ENCODE measurements at places on chromosomes 7 and 10.

- no peak for DNase-seq
These were observed 4.8 kb downstream of the ADRB1 start for GRCh38 chr10:114048472-114048871.

GRCh38 chr10:48656914-48657305 lies 27.8 kb upstream of the WDFY4 start:
- no peak for DNase-seq

GRCh38 chr10:29757551-29758297 lies 123.0 kb upstream of the SVIL start:
- DNase-seq = no peak

- no peak for DNase-seq
These were observed 6.4 kb downstream of the HEPACAM2 start for GRCh38 chr7:93219868-93220267.

GRCh38 chr7:69204943-69205342 lies 393.3 kb upstream of the AUTS2 start:
- no peak for DNase-seq

DNA sequence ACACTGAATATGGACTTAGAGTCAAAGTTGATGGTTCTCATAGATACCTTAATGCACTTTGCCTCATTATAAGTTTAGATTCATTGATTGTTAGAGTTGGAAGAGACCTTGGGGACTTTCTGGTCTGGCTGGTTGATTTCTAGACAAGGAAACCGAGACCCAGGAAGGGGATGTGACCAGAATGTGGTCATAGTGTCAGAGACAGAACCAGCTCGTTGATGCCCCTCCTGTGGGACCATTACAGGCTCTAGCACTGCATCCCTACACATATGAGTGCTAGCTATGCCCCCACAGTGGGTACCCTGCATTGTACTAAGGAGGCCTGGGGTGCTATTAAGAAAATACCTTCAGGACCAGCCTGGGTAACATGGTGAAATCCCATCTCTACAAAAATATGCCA lies 306.6 kb downstream of the CAMK1D start:
- no peak for DNase-seq

DNA sequence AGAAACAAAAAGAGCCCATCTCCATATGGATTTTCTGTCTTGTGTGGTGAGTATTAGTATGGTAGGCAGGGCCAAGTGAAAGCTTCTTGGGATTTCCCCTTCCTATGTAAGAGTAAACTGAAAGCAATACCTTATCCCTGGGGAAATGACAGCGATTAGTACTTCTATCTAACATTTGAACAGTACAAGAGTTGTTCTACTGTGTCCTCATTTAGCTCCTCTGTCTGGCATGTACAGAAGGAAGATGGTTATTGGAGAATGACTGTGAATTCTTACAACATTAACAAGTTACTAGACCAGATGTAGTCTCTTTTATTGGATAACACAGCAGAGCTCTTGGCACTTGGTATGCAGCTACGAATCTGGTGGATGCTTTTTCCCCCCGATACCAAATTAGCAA lies 17.9 kb upstream of the TRIL start:
- DNase-seq = no peak

GRCh38 chr7:140501966-140502365 lies 22.7 kb upstream of the MKRN1 start:
- DNase-seq = no peak

- no peak for DNase-seq
These were observed 886.4 kb upstream of the LRRN3 start for GRCh38 chr7:110204527-110204926.

- no peak for DNase-seq
These were observed 528.8 kb upstream of the PCDH15 start for GRCh38 chr10:55329796-55330195.

DNA sequence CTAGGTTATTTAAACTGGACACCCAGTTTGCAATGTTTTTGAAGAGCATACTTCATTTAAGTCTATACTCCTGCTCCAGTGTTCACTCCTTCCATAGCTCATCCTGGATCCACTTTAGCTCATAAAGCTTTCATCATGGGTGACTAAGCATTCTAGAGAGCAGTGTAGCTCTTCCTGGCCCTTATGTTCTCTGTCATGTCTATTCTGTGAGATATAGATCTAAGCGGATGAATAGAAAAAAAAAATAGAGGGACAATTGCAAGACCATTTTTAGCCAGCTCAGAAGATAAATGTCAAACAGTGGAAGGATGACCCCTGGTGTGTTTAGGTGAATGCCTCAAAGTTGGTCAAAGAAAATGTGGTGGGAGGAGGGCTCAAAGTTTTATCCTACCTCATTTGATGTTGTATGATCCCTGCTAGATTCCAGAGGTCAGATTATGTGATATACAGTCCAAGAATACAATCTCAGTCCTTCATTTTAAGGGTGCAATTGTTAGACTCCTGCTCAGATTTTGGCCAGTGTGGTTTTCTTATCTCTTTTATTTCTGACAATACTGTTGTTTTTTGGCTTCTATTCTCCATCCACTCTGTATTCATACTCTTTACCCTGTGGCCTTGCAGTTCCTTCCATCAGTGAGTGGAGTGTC lies 7.5 kb upstream of the HECW1 start:
- no peak for DNase-seq

- no peak for DNase-seq
These were observed 18.6 kb downstream of the TAS2R41 start for GRCh38 chr7:143496263-143496662.

DNA sequence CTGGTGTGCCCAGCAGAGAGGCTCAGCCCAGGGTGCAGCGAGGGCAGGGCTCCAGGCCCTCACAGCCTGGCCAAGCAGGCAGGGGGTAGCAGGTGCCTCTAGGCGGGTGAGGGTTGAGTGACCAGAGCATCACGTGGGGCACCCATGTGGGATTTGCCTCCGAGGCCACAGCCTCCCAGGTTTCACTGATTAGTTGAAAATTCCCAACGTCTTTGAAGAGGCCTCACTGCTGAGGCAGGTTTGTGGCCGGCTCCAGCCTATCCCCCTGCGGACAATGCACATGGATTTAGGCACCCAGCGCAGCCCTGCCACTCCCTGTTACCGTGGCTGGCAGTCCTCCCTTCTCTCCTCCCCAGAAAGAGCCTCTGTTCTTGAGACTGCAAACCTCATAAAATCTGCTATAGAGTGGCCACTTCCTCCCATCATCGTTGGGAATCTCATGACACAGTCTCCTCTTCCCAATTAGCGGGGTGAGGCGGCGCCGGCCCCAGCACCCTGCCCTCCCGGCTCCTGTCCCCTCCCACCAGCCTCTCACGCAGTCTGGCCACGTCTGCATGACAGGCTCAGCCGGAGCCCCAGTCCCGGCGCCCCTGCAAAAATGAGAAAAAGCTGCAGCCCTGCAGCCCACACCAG lies 10.8 kb downstream of the MYL10 start:
- DNase-seq = no peak

DNA sequence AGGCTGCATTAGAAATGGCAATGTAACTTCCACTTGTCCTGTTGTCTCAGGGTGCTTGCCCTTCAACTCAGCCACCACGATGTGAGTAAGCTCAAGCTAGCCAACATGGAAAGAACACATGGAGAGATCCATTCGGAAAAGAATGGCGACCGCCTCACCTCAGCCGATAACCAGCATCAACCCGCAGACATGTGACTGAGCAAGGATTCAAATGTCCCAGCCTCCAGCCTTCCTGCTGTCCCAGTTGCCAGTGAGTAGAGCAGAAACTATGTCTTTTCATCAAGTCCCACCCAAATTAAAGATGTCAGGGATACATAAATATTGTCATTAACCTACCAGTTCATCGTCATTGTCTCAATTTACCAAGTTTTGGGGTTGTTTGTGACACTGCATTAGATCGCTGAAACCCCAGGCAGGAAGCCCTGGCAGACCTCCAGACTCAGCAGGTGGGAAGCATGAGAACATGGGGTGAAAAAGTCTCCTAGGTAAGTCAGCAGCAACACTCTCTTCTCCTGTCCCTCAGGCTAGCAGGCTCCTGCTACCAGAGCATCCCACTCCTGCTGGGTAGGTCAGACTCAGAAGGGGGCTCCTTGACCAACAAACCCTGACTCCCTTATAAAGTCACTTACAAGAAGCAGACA lies 67.0 kb downstream of the OSBPL3 start:
- no peak for DNase-seq

DNA sequence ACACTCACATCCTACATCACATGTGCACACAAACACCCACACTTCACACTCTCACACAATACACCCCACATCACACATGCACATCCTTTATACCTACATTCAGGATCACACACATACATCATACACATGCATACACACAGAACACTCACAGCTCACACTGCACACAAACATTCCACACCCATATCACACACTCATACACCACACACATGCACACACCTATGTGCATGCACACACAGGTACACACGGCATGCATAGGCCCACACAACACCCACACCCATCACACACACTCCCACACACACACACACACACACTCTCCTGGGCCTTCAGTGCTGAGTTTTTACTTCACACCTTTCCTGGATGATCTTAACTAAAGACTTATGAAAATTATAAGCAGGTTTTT lies 220.5 kb downstream of the DNAJB6 start:
- no peak for DNase-seq

DNA sequence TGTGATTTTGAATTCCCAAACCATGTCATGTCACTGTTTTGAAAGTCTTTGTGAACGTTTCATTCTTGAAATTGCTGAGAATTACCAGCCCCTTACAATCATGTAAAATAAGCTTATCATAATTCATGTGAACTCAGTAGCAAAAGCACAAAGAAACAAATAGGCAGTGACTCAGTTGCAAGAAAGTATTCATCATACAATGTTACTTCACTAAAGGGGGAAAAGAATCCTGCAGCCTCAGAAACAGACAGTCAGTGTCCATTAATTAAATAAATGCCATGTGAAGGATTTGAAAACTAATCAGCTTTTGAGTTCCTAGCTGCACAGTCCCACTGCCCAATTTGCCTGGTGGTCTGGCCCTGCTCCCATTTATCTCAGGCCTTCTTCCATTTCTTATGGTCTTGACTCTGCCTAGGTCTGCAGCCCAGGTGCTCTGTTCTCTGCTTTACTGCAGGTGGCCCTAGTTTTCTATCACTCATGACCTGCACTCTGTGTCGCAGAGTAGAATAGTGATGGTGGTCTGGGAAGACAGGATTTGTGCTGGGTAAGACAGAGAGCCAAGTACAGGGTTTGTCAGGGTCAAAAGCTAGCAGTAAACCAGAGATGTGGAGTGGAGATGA lies 99.7 kb downstream of the PLCE1 start:
- DNase-seq = no peak

DNA sequence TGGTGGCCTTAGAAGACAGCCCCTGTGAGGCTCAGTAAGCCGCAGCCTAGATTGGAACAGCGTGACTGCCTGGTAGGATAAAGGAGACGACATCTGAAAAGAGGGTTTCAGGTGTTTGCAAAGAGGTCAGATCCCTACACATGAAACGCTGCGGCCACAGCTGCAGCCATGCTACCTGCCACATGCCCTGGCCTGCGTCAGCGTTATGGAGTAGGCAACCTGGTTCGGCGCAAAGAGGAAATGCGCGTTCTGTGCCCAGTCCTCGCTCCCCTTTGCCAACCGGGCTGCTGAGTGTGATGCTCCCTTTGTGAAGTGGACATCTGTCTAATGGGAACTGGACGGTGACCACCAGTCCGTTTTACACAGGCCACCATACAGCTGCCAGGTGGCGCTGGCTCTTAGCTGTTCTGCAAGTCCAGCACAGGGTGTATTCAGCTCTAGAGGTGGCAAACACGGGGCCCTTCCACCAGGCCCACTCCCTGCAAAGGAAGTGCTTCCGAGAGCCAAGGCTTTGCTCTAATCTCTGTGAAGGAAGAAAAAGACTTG lies 160.3 kb downstream of the CELF2 start:
- peak; percentile 51 for DNase-seq

DNA sequence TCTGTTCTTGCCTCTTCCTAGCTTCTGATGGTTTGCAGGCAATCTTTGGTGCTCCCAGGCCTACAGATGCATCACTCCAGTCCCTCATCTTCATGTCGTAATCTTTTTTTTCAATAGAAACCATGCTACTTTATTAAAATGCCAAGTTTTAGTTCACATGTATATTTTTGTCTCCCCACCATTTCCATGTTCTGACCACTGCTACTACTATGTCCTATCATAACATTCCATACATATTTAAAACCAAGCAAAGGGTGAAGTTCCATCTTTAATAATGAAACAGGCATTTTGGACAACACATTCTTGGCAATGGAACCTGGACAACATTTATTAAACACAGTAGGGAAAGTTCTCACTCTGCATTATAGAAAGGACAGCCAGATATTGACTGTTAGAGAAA lies 58.8 kb downstream of the ZNF518A start:
- DNase-seq = no peak

- no peak for DNase-seq
These were observed 26.0 kb downstream of the RBM17 start for GRCh38 chr10:6114805-6115341.

- DNase-seq = no peak
These were observed 30.5 kb upstream of the SFTPD start for GRCh38 chr10:79979310-79979975.

GRCh38 chr7:110625294-110625693 lies 465.6 kb upstream of the LRRN3 start:
- DNase-seq = no peak

DNA sequence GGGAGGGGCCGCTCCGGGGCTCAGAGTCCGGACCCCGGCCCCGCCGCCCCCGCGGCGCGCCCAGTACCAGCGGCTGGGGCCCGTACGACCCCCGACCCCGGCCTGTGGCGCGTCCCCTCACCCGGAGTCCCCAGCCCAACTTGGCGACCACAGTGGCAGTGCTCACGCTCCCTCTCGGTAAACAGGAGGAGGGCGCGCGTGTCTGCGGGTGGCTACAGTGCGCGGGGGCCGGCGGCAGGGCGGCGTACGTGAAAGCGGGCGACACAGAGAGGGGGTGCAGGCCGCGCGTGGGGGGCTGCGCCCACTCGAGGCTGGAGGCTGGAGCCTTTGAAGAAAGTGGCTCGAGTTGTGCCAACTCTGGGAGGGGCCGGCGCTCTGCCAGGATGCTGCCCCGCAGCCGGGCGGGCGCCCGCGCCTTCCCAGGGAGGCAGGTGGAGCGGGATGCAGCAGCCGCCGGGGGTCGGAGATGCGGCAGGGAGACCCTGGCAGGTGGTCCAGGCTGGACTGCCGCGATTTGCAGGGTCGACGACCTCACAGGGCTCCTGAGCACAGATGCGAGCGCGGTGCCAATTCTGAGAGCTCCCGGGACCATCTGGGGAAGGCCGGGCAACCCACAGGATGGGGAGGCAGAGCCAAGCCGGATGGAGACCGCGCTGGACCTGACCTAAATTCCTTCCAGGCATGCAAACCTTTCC lies 655 bp downstream of the PTPRE start:
- DNase-seq = no peak

GRCh38 chr7:46174196-46174580 lies 253.1 kb upstream of the IGFBP3 start:
- no peak for DNase-seq

DNA sequence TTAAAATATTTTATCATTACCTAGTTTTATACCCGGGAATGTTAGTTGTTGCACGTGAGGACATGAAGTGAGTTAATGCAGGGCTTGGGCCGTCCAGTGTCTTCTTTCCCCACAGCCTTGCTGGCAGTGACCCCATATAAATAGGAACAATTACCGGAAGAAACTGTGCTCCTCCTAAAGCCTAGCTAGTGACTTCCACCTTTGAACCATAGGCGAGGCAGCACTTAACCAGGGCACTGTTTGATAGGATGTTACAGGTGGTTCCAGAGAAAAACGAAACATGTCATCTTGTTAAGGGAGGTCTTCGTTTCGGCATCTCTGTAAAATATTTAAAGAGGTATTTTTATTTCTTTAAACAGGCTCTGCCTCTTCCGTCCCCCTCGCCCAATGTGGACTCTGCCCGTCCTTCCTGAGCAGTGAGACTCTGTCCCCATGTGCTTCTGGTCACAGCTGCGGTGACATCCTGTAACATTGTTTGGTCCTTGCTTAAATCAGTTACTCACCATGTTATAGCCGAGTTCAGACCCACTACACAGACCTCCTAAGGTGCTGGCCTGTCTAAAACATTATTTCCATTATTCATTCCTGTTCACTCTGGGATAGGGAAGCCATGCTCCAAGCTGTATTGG lies 145.6 kb downstream of the MGMT start:
- no peak for DNase-seq
